ENCODE measurements at places on chromosomes 1 and 21.

DNA sequence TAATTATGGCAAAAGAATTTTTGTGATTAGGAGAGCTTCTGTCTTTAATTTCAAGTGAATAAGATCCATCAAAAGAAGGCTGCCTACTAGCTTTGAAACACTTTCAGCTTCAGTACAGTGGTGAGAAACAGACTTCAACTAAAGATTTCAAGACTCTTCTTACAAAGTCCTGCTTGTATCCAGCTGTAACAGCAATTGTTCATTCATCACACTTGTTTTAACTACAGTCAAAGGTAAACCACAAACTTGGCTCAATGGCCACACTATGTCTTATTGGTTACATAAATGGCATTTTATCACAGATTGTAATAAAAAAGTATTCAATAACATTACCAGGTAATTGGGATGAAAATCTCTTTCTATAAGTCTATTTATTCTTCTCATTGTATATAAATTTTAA lies 59.2 kb downstream of the WARS2 start:
- no peak for DNase-seq

GRCh38 chr1:172893146-172893841 lies 157.4 kb downstream of the TNFSF18 start:
- no peak for DNase-seq

DNA sequence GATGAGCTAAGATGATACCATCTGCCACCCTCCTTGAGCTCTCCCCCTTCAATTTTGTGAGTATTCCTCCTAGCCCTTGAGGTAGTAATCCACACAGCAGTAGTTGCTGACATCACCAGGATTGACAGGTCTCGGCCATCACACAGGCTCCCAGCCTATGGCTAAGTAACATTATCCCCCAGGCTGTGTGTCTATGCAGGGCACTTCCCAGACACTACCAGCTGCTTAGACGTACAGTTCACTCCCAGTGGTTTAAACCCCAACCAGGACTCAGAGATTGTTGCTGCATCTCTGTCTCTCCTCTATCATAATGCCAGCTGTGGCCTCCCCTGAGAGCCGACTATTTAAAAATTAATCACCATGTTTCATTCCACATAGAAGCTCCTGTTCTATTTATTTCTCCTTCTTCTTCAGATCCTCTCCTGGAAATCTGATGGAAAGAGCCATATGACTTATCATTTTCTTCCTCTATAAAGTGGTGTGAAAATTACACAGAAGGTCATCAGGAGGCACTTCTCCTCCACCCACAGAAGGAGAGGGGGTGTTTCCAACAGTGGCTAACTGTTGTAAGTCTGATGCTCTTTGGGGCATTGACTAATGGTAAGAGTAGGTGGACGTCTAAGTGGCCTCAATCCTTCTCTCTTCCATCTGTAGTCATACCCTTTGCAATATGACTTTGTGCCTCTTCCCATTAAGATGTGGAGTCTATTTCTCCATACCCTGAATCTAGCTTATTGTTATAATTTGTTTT lies 396.3 kb downstream of the SETD4 start:
- DNase-seq: no peak

DNA sequence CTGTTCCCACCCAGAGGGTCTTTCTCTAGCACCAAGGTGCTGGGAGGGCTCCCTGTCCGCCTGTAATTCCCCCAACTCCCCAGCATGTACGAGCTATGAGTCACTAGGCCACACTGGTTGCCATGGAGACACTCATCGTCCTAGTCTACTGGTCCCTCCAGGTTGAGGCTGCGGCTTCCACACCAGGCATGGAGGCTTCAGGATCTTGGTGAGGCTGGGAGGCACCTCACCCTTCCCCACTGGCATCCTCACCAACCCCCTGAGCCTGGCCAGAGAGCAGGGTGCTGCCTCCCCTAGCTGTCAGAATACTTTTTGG lies 75.6 kb upstream of the KAZN start:
- peak; percentile 51 for DNase-seq

DNA sequence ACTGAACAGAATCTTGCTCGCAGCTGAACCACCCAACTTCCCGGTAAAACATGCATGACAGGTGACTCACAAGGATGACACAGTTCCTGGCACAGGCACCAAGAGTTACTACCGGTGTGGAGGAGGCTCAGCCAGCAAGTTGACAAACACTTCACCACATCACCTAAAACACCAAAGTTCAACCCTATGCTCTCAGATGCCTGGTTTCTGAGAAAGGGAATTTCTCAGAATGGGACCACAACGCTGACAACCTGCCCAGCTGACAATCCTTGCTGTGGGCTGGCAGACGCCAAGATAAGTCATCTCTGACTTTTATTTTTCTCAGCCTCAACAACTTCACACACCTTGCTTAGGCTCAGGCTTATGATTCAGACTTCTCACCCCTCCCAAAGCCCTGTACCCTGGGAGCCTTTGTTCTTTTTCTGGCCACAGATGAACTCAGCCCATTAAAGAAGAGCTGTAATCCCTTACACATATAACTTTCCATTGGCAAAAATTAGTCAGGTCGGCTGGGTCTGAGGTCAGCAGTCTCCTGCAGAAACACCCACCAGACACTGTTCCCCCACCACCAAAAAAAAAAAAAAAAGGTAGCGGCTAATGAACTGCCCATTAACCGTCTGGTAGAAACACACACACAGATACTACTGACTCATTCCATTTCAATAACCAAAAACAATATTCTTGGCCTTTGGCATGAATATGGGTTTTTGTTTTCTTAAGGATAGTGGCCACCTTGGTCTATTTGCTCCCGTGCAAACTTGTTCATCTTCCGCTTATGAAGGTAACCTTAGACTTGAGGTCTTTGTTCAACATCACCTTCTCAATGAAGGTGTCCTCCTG lies 10.8 kb upstream of the TIAM1 start:
- DNase-seq: no peak

DNA sequence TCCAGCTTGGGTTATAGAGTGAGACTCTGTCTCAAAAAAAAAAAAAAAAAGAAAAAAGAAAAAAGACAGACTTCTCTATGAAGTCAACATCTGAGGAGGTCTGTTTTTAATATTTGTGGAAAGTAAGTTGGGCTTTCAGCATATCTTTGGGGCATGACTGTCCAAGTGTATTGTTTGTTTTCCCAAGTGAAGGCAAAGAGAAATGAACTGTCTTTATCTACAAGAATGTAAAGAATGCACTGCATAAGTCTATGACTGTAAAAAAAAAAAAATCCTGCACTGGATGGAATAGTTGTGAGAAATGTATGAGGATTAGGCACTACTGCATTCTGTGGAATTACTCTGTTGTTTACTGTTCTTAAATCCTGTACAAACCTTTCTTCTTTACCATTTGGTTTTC lies 45.6 kb upstream of the TMEM61 start:
- DNase-seq: peak; percentile 93

GRCh38 chr1:244548558-244549115 lies 87.6 kb downstream of the CATSPERE start:
- DNase-seq: no peak
